ENCODE measurements at places on chromosomes 5 and 9.
A peak's percentile ranks its signal among the peaks of the same experiment; 100 is the strongest.

DNA sequence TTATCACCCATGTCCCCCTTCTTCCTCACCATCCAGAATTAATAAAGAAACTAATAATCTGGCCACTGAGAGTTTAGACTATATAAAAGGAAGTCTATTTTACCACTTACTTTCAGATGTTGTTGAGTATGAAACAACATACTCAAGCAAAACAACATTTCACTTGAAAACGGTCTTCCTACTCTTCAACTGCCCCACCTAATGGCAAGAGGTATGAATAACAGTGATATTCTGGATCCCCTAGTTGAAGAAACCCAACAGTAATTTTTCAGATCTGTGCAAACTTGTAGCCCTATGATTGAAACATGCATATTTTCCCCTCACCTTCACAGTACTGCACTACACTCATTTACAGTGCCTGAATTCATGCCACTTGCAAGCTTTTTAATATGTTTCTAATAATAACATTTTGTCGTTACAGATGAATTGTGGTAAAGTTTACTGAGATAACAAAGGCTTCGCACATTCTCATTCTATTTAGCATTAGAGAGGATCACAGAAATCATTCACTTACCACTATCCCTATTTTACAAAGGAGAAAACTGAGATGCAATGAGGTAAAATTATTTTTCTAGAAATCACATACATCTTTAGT is 267.9 kb upstream of the PDE4D start:
- DNase-seq, result no peak

GRCh38 chr5:120055858-120056257 is 408.2 kb upstream of the PRR16 start:
- no peak for DNase-seq

GRCh38 chr5:163347671-163348070 is 89.7 kb upstream of the CCNG1 start:
- peak; percentile 56 for DNase-seq

DNA sequence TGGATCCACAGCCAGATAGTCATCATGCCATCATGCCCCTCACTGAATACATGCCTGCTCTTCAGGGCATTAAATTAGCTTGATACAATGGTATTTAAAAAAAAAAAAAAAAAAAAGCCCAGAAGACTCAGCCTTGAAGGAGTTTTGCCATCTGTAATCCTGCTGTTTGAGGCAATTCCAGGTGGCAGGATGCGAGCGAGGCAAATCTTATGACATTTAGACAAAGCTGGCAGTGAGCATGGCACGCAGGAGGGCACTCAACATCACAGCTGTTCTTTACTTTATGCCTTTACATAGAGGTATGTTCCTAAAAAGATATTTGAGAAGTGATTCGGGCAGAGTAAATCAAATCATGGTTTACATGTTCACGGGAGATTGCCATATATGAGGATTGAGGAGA is 692.0 kb upstream of the DMAC1 start:
- DNase-seq, result no peak

- DNase-seq, result no peak
These were observed 669.0 kb downstream of the LRRC70 start for GRCh38 chr5:63247651-63248050.

DNA sequence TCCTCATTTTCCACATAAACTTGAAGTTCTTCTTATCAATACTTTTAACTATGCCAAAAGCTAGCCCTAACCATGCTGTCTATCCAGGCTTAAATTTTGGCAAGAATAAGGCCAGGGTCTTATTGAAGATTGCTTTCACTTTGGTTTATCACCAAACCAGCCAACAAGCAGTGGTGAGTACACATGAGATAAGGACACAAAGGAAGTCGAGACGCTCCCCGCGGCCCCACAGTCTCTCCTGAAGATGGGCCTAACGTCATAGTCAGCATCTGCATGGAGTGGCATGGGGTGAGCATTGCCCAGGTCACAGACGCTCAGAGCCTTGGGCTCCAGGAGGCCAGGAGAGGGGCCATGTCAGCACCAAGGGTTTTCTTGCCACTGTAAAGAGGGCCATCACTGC is 80.3 kb downstream of the ATPSCKMT start:
- no peak for DNase-seq

DNA sequence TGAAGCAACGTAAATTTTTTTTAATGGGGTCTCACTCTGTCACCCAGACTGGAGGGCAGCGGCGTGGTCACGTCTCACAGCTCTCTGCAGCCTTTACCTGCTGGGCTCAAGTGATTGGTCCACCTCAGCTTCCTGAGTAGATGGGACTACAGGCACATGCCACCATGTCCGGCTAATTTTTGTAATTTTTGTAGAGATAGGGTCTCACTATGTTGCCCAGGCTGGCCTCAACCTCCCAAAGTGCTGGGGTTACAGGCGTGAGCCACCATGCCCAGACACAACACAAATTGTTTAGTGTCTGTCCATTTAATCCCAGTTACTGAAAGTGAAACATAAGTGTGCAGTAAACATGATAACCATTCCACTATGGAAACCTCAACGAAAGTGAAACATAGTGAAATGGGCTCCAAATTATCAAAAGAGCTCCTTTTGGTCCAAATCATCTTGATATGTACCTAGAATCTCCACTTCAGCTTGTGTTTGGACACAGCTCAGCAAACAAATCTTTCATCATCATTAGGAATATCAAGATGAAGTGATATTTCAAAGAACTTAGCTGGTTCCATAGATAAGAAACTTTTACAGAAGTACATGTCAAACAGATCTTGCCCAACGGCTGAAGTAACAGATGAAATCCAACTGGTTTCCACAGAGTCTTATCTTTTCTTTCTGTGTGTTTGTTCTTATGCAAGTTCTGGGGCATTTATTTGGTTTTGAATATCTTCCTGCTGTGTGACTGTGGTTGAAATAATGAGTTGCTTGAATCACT is 41.2 kb upstream of the PLPP1 start:
- no peak for DNase-seq
